AG09319 (cell line): ENCODE measurements at places on chromosomes 1 and 21.

- DNase-seq: no peak
Observed at GRCh38 chr21:42578761-42579415, 65.2 kb downstream of the SLC37A1 start.

DNA sequence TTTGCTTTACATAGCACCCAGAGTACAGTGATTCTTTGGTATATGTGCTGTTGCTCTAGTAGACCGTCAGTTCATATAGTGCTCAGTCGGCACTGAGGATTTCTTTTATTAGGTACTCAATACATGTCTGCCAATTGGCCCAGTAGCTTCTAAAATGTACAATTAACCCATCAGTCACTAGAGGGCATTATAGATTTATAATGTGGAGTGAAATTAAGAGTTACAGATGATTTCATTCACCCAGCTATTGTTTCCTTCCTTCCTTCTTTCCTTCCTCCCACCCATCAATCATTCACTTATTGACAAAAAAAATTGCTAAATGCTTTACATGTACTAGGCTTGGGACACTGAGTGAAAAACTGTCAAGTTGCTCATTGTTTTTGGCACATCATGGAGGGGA is 263.6 kb upstream of the USP24 start:
- no peak for DNase-seq

GRCh38 chr1:188006354-188006753 is 1177.6 kb downstream of the PLA2G4A start:
- DNase-seq: no peak

DNA sequence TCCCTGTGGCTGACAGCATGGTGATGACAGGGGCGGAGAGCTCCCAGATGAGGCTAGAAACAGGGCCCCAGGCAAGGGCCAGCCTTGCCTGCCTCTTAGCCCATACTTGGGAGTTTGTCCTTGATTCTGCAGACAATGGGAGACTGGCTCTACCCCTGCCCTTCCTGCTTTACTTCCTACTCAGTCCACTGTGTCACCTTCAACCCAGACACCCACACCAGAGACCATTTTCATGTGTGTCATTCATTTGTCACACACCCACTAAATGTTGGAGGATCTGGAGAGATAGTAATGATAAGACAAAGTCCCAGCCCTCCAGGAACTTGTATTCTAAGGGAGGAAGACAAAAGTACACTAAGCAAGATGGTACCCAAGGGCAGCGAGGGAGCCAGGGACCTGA is 43.7 kb downstream of the SYT6 start:
- no peak for DNase-seq

- no peak for DNase-seq
Observed at GRCh38 chr1:227771771-227772170, 36.5 kb downstream of the SNAP47 start.

DNA sequence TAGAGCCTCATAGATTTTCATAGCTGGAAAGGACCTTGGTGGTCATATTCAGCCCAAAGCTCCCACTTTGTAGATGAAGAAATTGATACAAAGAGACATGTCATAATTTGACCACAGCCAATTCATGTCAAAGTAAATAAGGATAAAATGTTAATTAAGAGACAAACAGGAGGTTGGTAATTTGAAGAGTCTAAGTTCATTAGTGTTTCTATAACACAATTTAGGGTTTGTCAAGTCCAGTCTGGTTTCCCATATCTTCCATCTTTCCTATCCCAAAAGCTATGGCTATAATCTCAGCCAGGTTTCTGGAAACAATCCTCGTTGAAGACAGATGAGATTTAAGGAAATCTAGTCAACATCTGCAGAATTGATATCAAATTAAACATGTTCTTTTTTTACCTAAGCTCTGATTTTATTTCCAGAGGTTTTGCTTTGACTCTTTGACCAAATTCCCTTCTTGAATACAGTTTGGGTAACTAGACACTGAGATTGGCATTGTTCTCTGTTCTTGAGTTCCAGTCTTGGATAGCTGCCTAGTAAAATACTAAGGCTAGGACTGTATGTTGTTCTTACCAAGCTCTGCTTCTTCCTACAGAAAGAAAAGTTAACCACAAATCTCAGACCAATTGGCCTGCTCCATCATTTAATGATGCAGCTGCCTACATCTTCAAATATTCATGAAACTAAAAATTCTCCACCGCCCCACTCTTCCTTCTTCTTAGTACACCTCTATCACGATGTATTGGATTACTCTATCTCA is 62.0 kb downstream of the SLC44A5 start:
- no peak for DNase-seq

DNA sequence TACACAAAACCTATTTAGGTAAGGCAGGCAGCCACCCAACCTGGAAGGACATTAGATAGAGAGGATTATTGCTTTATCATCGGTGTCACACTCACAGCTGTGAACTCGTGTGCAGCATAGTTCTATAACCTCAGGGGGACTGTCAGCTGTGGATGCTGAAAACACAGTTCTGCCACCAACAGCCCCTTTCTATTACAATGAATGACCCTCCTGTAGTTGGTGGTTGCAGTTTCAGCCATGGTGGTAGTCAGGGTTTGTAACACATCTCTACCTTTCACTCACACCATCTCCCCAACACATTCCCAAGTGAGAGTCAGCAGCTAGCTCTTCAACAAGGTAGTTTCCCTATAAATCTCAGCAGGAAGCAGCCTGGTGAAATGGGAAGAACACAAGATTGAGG is 136.8 kb downstream of the ZC3H11B start:
- DNase-seq: no peak

- DNase-seq: no peak
Observed at GRCh38 chr1:910881-911721, 12.6 kb upstream of the SAMD11 start.

DNA sequence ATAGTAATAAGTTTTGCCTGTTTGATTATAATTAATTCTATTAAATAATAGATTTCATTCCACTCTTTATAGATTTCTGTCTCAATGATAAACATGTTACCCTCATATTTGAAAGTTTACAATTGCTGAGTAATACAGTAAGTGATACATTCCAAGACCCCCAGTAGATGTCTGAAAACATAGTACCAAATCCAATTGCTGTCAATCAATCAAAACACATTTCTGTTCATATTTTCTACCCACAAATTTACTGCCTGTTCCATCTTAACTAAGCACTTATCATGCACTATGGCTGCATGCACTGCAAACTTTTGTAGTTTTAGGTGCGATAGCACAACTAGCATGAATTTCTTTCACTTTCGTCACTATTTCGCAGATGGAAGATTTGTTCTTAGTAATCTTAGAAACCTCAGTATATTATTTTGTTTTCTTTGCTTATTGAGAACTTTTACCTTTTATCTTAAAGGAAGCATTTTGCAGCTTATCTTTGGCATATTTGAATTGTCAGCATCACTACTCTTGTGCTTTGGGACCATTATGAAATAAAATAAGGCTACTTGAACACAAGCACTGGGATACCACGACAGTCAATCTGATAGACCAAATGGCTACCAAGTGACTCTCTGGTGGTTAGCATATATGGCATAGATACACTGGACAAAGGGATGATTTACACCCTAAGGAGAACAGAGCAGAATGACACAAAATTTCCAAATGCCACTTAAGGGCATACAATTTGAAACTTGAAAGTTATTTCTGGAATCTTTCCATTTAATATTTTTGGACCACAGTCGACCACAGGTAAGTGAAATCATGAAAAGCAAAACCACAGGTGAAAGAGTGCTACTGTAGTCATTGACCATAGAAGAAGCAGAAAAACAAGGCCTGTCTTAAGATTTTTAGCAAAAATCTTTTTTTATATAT is 67.6 kb downstream of the RGS13 start:
- no peak for DNase-seq

- DNase-seq: no peak
Observed at GRCh38 chr1:45260244-45260643, 53.8 kb upstream of the ZSWIM5 start.

DNA sequence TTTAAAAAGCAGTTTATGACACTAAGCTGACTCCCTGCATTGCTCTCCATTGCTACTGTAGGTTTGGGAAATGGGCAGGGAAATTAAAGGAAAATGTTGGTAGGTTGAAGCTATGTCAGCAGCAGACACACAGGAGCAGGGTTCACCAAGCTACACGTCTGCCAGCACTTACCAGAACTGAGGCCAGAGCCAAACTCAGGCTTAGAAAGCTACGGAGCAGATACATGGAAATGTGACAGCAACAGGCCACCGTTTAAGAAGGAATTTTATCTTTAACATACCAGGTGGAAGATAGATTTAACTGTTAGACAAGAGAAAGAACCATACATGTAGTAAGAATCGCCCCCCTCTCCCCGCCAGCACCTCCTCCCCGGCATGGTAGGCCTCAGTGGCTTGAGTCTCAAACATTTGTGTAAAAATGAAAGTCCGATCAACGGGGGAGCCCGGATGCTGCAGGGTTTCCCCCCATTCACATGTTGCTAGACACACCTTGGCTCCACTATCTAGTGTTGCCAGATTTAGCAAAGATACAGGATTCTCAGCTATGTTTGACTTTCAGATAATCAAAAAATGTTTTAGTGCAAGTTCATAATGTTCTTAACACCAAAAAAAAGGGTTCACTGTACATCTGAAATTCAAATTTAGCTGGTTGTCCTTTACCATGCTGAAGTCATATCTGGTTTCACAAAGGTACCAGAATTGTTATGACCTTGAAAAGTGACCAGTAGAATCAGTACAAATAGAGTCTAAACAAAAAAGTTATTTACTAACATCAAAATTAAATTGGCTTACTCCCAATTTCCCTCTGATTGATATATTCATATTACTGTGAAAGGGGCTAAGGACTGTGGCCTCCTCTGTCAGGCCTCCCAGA is 6.7 kb downstream of the OR2T11 start:
- no peak for DNase-seq

DNA sequence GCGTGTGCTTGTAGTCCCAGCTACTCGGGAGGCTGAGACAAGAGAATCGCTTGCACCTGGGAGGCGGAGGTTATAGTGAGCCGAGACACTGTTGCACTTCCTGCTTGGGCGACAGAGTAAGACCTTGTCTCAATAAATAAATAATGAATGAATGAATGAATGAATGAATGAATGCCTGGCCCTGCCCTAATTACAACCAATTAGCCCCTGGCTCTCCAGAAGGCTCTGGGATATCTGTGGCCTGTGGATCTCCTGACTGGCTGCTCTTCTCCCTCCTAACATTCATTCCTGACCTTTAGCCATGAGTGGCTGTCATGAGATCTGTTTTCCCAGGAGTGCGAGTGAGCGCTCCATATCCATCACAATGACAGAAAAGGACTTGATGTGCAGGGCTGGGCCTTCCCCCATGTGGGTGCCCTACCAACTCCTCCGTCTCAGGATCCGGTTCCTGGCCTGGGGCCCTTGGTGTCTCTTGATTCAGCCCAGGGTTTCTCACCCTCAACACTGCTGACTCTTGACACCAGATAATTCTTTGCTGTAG is 243.6 kb upstream of the TMEM51 start:
- no peak for DNase-seq

DNA sequence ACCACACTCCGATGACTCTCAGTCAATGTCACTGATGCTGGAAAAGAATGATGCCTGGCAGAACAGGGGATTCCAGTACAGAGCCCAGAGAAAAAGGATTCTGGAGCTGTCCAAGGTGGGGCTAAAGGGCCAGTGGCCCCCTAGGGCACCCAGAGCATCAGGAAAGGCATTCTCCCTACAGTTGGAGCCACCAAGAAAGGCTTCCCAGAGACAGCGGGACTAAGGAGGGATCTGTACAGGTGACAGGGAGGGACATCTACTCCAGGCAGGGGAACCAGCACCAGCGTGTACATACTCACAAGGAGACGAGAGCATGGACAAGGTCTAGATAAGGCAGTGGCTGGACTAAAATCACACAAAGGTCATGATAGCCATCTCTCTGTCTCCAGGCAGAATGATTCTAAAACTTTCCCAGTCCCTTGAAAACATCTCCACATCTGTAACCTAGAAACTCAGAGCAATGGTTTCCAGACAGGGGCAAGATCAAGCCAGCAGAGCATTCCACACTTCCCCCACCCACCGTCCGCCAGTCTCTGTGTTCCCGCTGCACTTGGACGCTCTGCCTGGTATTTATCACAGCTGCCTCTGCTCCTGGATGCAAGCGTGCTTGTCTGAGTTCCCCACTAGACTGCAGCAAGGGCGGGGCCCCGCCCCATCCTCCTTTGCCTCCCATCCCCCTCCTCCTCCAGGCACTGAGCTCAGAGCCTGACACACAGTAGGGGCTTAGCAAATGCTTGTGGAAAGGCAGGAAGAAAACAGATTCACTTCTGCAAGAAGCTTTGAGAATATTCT is 111.6 kb upstream of the ZC3H12A start:
- no peak for DNase-seq

GRCh38 chr1:198627436-198628066 is 11.3 kb upstream of the PTPRC start:
- DNase-seq: no peak

- no peak for DNase-seq
Observed at GRCh38 chr1:38038861-38039260, 7.7 kb downstream of the POU3F1 start.

DNA sequence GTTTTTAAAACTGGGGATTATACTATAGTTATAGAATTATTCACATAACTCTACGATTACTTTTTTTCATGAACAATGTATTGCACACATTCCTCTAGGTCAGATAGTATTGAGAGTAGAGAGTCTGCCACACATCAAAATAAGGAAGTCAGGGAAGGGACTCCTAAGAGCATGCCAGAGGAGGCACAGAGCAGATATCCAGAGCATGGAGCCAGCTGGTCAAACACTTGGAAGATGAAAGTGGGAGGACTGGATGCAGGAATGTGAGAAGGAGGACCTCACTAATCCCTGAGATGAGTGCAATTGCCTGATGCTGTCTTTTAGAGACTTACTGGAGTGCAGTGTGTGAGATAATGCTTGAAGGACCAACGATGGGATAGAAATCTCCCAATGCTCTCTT is 9.6 kb upstream of the RFX5 start:
- DNase-seq: no peak

- no peak for DNase-seq
Observed at GRCh38 chr1:43352881-43353280, 5.9 kb upstream of the CDC20 start.

GRCh38 chr1:204076891-204077290 is 4.0 kb downstream of the SOX13 start:
- no peak for DNase-seq

DNA sequence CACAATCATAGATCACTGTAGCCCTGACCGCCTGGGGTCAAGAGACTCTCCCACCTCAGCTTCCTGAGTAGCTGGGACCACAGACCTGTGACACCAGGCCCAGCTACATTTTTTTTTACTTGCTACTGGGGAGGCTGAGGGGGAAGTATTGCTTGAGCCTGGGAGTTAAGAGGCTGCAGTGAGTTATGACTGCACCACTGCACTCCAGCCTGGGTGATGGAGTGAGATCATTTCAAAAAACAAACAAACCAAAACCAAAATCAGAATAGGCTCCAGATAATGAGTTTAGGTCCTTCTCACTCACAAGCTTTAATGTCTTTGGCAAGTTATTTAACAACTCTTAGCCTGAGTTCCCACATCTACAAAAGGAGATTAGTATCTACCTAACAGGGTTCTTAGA is 22.8 kb downstream of the WDR26 start:
- DNase-seq: no peak

- DNase-seq: no peak
Observed at GRCh38 chr1:66397192-66397591, 136.8 kb upstream of the SGIP1 start.

DNA sequence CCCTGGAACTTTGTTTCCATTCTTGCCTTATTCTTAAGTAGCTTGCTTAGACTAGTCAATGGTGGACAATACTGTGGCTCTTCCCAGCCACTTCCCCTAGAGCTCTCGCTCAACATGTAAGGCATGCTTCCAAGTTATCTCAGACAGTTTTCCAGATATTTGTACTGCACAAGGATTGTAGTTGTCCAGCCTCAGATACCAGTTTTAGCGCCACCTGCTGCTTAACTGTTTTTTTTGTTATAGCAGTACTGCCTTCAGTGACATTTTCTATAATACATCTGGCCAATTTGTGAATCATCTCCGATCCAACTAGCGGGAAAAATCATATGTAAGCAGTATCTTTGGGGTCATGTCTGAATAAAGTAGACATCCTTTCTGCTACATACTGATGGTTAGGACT is 346.7 kb upstream of the ADGRL4 start:
- DNase-seq: no peak
